BJ (cell line): ENCODE measurements at places on chromosomes 1 and 21.

DNA sequence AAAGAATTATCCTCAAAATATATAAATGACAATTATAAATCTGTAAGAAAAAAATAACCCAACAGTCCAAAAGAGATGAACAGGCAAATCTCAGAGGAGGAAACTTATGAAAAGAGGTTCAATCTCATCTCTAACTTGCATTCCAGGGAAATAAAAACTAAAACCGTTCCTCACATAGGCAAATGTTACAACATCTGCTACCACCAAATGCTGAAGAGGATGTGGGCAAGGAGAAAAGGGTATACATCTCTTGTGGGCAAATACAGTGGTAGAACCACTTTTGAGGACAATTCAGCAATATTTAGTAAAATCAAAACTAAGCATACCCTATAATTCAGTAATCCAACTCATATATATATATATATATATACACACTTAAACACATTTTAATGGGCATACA lies 33.7 kb upstream of the SGIP1 start:
- DNase-seq = no peak

GRCh38 chr1:85445906-85446305 lies 19.1 kb downstream of the DDAH1 start:
- DNase-seq = no peak

DNA sequence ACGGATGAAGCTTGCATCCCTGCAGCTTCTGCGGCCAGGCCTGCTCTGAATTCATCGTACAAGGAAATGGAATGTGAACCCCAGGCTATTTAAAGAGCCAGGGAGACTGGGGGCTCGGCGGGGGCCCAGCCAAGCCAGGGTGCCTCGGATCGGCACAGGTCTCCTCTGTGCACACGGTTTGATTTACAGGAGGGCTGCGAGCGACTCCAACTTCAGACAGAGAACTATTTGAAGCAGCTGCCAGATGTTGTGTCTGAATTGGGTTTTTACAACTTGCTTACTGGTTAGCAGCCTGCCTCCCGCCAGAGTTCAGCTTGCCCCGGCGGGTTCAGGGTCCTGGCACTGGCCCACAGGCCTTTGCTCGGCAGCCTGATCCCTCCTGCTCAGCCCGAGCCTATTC lies 83.2 kb downstream of the SPSB1 start:
- DNase-seq = no peak

DNA sequence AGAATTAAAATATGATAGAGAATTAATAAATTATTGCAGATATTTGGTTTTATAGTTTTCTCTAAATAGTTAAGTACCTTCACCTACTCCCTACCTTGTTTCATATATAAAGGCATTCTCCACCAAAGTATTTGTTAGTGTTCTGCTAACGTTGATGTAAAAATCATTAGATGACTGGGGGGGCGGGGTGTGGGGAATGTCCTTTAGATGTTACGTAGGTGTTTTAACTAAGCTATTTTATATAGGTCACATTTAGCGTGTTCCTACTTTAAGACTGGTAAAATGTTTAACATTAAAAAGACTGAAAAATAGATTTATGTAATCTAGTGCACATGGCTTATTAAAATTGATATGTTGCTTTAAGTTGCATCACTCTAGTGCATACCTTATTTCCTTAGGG lies 48.6 kb downstream of the PTPRC start:
- no peak for DNase-seq

DNA sequence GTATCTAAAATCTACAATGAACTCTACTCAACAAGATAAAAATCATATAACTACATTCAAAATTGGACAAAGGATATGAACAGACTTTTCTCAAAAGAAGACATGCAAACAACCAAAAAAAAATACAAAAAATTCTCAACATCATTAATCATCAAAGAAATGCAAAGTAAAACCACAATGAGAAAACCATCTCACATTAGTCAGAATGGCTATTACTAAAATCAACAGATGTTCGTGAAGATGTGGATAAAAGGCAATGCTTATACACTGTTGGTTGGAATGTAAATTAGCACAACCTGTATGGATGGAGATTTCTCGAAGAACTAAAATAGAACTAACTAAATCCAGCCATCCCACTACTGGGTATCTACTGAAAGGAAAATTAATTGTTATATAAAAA lies 1080.8 kb downstream of the AMY1C start:
- DNase-seq = no peak

DNA sequence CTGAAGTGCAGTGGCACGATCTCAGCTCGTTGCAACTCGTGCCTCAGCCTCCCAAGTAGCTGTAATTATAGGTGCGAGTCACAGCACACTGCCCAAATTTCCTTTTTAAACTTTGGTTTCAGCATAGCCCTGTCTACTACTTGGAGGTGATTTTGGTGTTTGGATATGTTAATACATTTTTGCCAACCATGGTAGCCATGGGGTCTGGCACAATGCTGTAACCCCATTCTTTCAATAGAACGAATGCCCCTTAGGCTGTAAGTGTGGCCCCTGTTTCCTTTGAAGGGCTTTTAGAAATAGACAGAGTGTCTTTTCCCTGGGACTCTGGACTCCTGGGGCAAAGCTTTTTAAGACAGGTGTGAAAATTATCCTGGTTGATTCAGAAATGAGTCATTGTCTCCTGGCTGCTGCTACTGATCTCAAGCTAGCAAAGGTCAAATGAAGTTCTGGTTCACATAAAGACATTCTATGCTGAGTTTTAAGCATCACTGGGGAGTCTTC lies 141.1 kb upstream of the RUNX1 start:
- no peak for DNase-seq

DNA sequence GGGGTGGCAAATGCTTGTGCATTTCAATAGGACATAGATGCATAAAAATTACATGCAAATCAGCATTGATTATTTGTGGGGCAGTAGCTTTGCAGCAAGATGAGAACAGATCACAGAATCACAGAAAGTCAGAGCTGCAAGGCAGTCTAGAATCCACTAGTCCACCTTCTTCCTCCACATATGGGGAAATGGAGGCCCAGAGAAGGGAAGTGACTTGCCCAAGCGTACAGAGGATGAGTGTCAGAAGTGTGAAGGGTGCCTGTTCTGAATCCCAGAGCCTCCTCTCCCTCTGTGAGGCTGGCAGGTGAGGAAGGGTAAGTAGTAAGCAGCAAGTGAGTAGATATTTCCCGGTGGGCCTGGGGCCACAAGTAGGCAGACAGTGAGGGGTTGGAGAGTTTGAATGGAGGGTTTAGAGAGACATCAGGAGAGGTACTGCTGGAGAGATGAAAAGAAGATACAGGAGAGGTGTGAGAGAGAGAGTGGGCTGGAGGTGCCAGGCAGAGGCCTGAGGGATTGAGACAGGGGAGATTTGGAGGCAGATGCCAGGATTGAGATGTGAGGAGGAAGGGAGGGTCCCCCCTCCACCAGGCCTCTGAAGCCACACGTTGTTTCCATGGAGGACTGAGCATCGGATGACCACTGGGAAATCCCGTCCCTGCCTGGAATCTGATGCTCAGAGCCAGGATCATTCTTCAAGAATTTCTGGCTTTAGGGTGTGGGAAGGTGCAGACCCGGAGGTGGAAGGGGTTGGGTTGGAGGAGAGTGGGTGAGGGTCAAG lies 4.8 kb upstream of the MYOG start:
- no peak for DNase-seq

- no peak for DNase-seq
These were observed 335.8 kb downstream of the CAMTA1 start for GRCh38 chr1:7120863-7121621.

DNA sequence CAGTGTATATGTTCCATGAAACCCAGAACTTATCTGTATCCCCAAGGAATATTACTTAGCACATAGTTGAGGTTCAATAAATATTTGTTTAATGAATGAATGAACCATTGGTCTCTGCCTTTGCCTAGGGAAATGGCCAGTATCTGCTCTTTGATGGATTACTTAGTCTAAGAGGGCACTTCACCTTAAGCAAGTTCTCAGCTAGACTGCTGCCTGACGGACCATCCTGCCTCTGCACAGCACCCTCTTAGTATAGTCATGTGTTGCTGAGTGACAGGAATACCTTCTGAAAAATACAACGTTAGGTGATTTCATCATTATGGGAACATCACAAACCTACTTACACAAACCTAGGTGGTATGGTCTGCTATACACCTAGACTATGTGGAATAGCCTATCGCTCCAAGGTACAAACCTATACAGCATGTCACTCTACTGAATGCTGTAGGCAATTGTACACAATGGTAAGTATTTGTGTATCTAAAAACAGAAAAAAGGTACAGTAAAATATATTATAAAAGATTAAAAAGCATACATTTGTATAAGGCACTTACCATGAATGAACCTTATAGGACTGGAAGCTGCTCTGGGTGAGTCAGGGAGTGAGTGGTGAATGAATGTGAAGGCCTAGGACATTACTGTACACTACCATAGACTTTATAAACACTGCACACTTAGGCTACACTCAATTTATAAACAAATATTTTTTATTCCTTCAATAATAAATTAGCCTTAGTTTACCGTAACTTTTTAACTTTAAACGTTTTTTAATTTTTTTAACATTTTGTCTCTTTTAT lies 83.7 kb upstream of the LRRC8D start:
- DNase-seq = no peak

- no peak for DNase-seq
These were observed 3.7 kb downstream of the ST3GAL3 start for GRCh38 chr1:43711049-43711448.

- DNase-seq = peak; percentile 42
These were observed 36.1 kb downstream of the PEX14 start for GRCh38 chr1:10510520-10511493.

GRCh38 chr1:155176544-155177071 lies 3.0 kb downstream of the TRIM46 start:
- DNase-seq = no peak

GRCh38 chr1:15727866-15728534 lies 8.1 kb upstream of the SLC25A34 start:
- no peak for DNase-seq

DNA sequence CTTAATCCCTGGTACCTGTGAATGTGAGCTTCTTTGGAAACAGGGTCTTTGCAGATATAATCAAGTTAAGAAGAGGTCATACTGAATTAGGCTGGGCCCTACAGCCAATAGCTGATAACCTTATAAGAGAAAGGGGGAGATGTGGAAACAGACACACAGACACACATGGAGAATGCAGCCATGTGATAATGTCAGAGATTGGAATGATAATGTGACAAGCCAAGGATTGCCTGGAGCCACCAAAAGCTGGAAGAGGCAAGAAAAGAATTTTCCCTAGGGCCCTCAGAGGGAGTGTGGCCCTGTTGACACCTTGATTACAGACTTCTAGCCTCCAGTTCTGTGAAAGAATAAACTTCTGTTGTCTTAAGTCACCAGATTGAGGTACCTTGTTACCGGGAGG lies 114.5 kb upstream of the SOD1 start:
- DNase-seq = no peak

DNA sequence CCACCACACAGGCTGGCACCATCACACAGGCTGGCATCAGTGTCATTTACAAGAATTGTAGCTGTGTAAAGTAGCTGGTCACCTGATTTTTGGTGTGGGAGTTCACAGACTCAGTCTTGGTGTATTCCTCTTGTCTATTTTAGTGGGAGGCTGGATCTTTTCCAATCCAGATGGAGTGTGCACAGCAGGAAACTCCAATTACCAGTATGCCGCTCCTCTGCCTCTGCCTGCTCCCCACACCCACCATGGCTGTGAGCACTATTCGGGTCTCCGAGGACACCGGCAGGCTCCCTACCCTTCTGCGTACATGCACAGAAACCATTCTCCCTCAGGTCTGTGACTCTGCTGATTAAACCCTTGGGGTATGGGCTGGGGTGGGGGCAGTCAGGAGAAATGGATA lies 24.2 kb downstream of the TBX19 start:
- DNase-seq = no peak

GRCh38 chr1:97372531-97372930 lies 548.3 kb downstream of the DPYD start:
- DNase-seq = no peak

DNA sequence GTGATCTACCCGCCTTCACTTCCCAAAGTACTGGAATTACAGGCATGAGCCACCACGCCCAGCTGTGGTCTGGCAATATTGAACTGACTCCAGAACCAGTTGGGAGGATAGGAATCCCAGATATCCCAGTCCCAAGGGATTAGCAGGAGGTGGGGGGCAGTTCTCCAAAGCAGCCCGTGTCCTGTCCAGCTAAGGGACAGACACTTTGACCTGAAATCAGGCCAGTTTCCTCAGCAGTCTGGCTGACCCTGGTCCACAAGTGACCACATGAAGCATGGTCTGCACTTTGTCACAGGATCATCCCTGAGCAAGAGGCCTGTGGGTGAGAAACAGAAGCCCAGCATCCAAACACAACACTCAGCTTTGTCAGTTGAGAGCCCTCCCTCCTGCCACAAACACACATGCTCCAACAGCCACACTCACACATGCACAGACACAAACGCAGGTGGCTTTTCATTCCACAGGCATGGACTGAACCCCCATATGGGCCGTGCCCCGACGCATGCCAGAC lies 2.7 kb upstream of the FDPS start:
- no peak for DNase-seq

DNA sequence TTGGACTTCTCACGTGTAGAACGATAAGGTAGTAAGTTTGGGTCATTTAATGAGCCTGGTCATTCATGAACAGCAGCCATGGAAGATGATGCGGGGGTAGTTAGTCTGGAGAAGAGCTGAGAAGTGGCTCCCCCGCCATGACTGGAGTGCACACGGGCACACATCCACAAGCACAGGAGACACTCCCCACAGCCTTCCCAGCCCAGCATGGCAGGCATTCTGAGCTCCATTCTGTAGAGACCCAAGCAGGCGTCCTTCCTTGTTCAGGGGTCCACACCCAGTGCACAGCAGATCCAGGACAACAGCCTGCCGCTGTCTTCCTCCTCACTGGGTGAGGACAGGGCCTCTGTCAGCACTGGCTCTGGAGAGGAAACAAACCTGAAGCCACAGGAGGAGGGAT lies 57.0 kb downstream of the SCCPDH start:
- no peak for DNase-seq

- DNase-seq = no peak
These were observed 18.6 kb upstream of the PTTG1IP start for GRCh38 chr21:44892095-44892494.

- no peak for DNase-seq
These were observed 34.7 kb upstream of the USP24 start for GRCh38 chr1:55249646-55250398.

- DNase-seq = no peak
These were observed 68.7 kb downstream of the TRIM11 start for GRCh38 chr1:228337711-228338520.

GRCh38 chr21:41769111-41769510 lies 2.3 kb upstream of the RIPK4 start:
- no peak for DNase-seq
